Fibroblast of skin of abdomen (primary cell): ENCODE measurements at places on chromosomes 12 and 14.
A peak's percentile ranks its signal among the peaks of the same experiment; 100 is the strongest.

GRCh38 chr12:269191-269590 lies 6.6 kb upstream of the SLC6A13 start:
- peak; percentile 4 for DNase-seq

DNA sequence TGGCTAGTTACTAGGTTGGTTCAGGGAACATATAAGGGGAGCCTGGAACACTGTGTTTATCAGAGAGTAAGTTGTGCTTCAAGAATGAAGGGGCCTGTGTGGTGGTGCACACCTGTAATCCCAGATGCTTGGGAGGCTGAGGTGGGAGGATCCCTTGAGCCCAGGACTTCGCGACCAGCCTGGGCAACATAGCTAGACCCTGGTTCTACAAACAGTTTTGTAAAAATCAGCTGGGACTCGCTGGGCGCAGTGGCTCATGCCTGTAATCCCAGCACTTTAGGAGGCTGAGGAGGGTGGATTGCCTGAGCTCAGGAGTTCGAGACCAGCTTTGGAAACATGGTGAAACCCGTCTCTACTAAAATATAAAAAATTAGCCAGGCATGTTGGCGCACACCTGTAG lies 42.1 kb upstream of the GPR132 start:
- no peak for DNase-seq

- DNase-seq: peak; percentile 92
Observed at GRCh38 chr12:45273717-45274271, 57.9 kb downstream of the ANO6 start.

- DNase-seq: no peak
Observed at GRCh38 chr12:60281522-60281921, 685.7 kb downstream of the SLC16A7 start.

DNA sequence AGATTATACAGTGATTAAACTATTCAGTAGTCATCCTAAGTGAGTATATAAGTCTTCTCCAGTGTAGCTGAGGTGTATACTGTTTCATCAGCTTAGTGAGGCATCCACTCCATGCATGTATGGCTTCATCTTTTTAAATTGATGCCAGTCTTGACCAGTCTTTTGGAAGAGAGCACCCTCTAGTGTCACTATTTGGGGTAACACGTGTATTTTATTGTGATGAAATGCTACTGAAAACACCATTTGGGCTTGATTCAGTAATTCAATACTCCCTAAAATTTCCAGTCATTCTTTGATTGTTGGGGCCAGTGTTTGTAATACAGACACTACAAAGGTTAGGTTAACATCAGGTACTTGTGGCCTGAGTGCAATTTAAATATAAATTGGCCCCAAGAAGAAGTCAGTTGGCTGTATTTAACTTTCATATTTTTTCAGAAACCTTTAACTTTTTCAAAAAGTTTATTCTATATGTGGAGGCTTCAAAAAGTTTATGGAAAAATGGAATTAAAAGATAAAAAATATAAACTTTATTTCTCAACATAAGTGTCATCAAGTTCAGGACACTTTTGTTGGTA lies 35.3 kb downstream of the MIPOL1 start:
- peak; percentile 61 for DNase-seq

- DNase-seq: no peak
Observed at GRCh38 chr12:101204602-101205304, 5.3 kb downstream of the SLC5A8 start.

DNA sequence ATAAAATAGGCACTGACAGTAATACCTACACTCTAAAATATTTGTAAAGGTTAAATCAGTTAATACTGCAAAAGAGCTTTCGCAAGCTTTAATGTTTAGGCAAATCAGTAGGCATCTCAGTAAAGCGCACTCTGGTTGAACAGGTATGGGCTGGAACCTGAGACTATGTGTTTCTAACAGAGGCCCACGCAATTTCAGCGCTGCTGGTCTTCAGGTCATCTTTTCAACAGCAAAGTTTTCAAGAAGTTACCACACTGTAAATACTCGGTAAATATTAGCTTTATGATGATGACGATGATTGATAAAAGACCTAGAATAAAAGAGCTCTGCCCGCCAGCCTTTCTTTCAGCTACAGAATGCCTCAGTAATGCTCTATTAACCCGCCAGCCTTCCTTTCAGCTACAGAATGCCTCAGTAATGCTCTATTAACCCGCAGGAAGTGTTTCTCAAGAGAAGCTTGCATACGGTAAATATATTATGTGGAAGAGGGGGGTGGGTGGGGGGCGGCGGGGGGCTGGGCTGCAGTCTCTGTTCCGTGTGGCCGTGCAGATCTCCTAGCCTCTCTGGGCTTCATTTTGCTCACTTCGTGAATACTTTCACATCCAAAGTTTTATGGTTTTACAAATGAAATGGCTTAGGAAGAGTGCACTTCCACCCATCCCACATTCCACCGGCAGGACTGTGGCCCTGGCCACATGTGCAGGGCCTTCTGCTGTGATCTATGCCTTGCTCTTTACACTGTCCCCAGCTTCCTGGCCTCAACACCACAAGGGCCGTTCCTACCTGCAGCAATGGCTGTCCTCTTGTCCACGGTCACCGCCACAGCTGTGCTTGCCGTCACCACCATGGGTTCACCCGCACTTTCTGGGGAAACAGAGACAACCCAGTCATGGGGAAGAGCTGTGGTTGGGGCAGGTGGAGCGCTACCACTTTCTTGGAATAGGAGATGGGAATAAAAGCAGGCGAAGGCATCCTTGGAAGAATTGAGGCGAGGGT lies 19.9 kb downstream of the LRTM2 start:
- no peak for DNase-seq

- no peak for DNase-seq
Observed at GRCh38 chr12:54066408-54066807, 12.8 kb downstream of the HOXC4 start.

GRCh38 chr14:86961106-86961716 lies 1031.8 kb downstream of the GALC start:
- peak; percentile 11 for DNase-seq

DNA sequence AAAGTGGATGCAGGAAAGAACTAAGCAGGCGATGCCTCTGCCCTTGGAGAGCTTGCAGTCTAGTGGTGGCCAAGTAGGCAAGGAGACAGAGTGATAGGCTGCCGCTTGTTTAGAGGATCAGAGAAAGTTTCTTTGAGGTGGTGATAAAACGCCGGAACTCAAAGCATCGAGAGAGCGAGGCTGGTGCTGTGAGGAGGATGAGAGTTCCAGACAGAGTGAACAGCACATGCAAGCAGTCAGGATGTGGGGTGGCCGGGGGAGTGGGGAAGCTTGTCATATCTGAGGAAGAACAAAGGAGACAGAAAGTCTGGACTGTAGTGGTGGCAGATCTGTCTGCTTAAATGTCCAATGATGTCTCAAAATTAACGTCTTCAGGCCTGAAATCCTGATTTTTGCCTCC lies 319.7 kb downstream of the SNAPC1 start:
- DNase-seq: no peak

- no peak for DNase-seq
Observed at GRCh38 chr12:118694128-118694775, 287.1 kb upstream of the SRRM4 start.

DNA sequence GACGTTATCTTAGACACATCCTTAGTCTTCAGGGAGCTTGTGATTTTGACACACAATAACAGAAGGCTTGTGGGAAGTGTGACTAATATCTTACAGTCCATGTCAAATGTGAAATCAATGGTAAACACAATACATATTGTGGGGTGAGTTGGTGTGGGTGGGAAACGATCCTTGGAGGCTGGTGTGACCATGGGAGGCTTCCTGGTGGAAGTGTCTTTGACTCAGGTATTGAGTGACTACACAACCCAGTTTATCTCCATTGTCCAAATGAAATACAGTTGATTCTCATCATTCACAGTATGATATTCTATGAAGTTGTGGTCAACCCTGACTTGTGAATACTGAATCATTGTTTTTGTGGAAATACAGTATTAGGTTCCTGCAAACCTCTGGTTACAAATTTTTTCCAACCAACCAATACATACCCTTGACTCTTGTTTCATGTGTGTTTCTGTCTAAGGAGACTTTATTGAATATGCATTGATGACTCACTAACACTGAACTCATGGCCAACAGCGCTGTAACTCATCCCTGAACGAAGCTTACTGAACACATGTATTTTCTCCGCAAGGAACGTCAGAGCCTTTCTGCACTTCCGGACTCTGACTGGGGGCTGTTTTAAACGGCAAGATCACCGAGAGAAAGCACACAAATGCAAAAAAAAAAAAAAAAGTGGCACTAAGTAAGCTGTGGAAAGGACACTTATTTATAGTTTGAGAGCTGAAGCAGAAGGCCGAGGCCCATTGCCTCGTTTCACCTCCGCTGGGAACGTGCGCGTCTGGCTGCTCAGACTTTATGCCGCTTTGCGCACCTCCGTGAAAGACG lies 59.0 kb downstream of the CLMN start:
- DNase-seq: peak; percentile 95

GRCh38 chr14:62322216-62322615 lies 560.0 kb downstream of the SNAPC1 start:
- no peak for DNase-seq

DNA sequence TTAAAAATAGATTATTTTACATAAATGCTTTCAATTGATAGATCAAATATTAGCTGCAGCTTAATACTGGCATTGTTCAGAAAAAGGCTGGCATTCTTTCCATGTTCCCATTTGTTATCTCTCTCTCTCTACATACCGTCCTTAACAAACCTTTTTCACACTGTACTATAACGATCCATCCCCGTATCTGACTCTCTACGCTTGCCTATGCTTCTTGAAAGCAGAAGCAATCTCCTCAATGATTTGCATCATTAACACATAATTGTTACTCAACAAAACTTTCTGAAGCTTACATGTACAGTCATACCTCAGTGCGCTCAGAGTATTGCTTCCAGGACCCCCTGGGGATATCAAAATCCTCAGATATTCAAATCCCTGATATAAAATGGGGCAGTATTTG lies 89.7 kb downstream of the TMTC1 start:
- no peak for DNase-seq

DNA sequence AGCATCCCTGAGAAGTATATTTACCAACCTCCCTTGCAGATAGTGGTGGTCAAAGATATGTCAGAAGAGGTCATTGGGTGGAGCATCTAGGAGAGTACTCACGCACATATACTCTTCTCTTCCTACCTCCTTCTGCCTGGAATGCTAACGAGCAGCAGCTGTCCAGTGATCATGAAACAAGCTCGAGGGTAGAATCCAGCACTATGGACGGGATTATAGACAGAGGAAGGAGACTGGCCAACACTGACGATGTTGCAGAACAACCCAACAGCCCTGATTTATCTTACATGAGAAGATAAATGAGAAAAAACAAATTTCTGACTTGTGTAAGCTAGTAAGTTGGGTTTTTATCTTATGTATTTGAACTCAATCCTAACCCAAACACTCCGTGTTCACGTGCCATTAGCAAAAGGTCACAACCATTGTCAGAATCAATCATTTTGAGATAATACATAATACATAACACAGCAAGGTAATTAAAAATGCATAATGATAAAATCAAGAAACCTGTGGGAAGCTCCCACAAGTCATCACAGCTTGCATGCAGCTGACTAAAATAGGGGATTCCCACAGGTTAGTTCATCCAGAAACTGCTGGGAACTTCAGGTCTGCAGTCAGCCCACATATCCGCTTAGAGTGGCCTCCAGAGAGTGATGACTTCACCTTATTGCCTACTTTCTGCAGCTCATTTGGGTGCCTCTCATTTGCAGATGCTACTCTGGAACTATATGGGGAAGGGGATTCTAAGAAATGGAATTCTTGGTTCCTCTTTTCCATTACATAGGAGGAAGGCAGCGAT lies 36.3 kb upstream of the STK38L start:
- peak; percentile 42 for DNase-seq

- DNase-seq: no peak
Observed at GRCh38 chr12:94916663-94917062, 86.8 kb downstream of the NDUFA12 start.

GRCh38 chr14:88327497-88327896 lies 4.4 kb upstream of the KCNK10 start:
- no peak for DNase-seq

GRCh38 chr12:31228811-31229792 lies 96.8 kb downstream of the SINHCAF start:
- no peak for DNase-seq

DNA sequence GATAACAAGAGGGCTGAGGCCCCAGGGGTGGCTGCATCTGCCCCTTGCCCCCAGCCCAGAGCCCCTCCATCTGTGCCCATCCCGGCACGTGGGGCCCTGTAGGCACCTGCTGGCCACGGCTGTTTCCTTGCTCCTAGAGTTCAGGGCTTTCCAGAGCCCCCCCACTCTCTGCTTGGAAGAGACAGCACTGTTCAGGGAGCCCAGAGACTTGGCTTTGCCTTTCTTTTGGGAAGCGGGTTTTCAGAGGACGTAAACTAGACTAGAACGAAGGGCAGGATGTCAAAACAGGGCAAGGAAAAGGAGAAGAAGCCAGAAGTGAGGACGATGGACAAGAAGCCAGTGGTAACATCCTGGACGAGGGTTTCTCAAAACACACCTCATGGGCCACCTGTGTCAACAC lies 163.3 kb upstream of the LHX5 start:
- DNase-seq: no peak

DNA sequence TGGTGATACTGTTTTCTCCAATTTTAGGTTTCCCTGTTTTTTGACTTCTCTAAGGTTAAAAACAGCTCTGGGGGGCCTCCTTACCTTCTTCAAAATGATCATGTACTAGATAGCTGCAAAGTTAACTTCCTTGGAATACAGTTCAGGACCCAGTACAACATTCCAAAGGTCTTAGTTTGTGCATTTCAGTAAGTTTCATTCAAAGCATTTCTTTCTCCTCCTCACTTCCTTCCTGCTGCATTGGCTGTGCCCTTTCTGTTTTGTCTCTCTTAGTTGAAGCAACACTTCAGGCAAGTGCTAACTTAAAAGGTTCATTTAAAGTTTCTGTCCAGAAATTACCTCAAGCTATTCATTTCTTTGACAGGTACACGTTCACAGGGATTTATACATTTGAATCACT lies 95.7 kb downstream of the SCN8A start:
- peak; percentile 67 for DNase-seq

DNA sequence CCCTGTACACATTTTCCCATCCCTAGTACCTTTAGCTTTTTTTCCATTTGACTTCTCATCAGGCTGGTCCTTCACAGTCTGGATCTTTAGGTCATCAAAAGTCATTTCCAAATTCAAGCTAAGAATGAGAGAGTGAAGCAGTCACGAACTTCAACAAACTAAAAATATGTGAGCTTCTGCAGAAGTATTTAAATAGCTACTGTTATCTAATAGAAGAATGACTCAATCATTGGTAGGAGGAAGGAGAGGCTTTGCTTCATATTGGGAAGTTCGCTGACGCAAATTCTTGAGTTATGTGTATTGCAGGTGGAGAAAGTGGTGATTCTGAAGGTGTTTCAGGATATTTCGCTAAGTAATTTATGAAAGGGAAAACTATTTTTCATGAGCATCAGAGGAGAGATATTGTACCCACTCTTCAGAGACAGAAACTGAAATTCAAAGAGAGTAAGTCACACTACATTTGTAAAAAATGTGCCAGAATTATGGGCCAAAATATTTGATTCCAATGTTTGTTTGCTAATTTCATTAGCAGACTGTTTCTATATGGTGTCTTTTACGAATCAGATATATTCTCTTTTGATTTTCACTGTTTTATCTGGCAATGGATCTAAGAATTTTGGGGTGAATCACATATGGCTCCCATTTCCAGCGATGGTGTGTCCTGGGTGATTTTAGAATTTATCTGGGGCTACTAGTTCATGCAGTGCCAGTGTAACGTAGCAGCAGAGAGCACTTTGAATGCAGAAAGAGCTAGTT lies at the start of gene OLR1:
Gene OLR1 (minus strand): TSS at position 160 of the 756 bp plus-strand sequence. CDS start 55 bp downstream, at position 105.
- DNase-seq: no peak
